ENCODE measurements at places on chromosomes 12 and 14. TPM values are rescaled to one million over a fixed set of nuclear protein-coding genes. Genes with fewer than 3 reads are reported as not detected.

Gene GPD1
- 0.17 TPM for total RNA-seq

DNA sequence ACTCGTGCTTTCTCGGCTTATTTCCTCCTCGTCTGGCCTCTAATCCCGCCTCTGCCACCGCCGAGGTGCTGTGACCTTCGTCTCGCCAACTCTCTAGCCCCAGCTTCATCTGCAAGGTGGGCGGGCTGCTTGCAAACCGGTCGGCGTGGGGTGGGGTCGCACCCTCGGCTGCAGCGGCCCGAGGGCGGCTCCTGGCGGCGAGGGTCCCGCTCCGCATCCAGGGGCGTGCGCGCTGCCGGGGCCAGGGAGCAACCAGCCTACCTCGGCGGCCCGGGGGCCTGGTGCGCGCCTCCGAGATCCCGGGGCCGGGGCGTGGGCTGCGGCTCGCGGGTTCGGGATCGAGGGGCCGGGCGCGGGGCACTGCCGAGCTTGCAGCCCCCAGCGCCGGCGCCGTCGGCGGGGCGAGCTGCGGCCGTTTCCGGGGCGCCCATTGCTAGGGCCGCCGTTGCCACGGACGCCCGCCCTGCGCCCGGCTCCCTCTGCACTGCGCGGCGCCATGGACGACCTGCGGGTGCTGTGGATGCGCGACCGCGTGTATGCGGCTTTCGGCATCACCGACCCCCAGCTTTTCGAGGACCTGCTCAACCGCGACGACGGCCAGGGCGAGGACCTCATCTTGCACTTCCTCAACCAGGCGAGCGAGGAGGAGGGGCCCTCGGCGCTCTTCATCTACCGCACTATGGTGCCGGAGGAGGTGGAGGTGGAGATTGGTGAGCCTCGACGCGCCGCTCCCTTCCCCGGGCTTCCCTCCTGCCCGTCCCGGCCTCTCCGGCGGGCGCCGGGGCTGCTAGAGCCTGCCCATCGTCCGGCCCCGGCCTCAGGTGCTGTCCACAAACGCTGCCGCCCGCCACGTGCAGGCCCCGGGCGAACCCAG lies at the start of gene DNAH10:
DNAH10 (plus strand) TSS at position 461 of the 874 bp plus-strand sequence; CDS start at position 497, 36 bp downstream.
- H3K4me3 ChIP-seq = peak within 1 kb of the TSS; percentile 45
- peaks cover 16% of the 10 kb centered on the region for H3K4me1 ChIP-seq
- no peaks in the 10 kb centered on the region for H3K36me3 ChIP-seq
- no peak within 1 kb of the TSS for H3K27ac ChIP-seq

Gene OR4Q3
- total RNA-seq = not detected

DNA sequence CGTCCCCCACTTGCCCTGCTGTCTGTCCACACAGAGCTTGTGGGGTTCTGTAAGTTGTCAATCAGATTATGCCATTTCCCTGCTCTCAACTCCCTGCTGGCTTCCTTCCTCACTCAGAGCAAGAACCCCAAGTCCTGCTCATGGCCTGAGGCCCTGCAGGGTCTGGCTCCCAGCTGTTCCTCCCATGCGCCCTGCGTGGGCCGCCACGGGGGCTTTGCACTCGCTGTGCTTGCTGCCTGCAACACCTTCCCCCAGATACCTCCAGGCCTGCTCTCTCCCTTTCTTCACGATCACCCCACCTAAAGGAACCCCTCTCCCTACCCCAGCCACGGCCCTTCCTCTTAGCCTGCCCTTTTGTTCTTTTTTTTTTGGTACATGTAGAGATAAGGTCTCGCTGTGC lies 234.6 kb downstream of the AACS start:
- H3K4me1 ChIP-seq = no peaks in the 10 kb centered on the region
- H3K36me3 ChIP-seq = no peaks in the 10 kb centered on the region
- DNase-seq = no peak
- H3K4me3 ChIP-seq = no peak overlapping the region

GRCh38 chr14:81385886-81386285 lies 14.2 kb downstream of the STON2 start:
- no peaks in the 10 kb centered on the region for H3K36me3 ChIP-seq
- no peak overlapping the region for H3K27ac ChIP-seq
- H3K4me3 ChIP-seq = no peak overlapping the region
- H3K4me1 ChIP-seq = no peaks in the 10 kb centered on the region
- H3K27me3 ChIP-seq = no peaks in the 10 kb centered on the region

- H3K27ac ChIP-seq = no peak overlapping the region
These were observed 198.4 kb downstream of the KLHL28 start for GRCh38 chr14:44763356-44763755.

GRCh38 chr14:92348154-92348553 lies 25.2 kb downstream of the SLC24A4 start:
- no peak overlapping the region for H3K4me3 ChIP-seq
- no peak overlapping the region for H3K27ac ChIP-seq
- no peaks in the 10 kb centered on the region for H3K27me3 ChIP-seq
- no peaks in the 10 kb centered on the region for H3K36me3 ChIP-seq
- no peak for DNase-seq
- H3K4me1 ChIP-seq = no peaks in the 10 kb centered on the region

- no peaks in the 10 kb centered on the region for H3K27me3 ChIP-seq
- H3K4me1 ChIP-seq = no peaks in the 10 kb centered on the region
- peak overlapping the region; percentile 30 for H3K4me3 ChIP-seq
- no peak for DNase-seq
- H3K27ac ChIP-seq = no peak overlapping the region
These were observed 27.9 kb upstream of the EID3 start for GRCh38 chr12:104275689-104276088.

DNA sequence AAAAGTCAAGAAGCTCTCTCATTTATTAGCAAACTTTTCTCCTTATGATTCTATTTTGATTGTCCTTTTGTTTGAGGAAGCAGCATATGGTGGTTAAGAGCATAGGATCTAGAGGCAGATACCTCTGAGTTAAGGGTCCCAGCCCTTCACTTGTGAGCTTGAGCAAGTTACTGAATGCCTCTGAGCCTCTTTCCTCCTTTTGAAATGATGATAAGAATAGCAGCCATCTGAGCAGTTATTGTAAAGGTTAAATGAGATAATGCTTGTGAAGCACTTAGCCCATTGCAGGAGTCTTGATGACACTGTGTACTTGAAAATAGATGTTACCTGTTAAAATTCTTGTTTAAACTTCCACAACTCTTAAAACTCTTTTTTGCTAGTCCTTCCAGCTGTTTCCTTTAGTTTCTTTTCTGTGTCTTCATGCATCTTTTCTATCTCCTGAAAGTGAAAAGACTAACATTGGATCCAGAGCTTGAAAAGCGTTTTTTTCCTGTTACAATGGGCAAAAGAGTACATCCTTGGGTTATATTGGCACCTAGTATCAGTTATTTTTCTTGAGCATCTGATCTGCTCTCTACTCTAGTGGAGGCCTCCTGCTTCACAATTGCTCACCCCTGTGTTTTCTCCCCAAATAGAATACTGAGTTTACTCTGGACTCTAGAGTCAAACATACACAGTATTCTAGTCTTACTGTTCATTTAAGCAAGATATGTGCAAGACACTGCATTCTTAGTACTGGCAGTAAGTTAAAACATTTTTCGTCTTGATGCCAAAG lies 3.1 kb downstream of the HIF1A start:
- H3K4me1 ChIP-seq = peaks cover 72% of the 10 kb centered on the region
- DNase-seq = no peak
- H3K27ac ChIP-seq = peak overlapping the region; percentile 13
- H3K4me3 ChIP-seq = peak overlapping the region; percentile 86

DNA sequence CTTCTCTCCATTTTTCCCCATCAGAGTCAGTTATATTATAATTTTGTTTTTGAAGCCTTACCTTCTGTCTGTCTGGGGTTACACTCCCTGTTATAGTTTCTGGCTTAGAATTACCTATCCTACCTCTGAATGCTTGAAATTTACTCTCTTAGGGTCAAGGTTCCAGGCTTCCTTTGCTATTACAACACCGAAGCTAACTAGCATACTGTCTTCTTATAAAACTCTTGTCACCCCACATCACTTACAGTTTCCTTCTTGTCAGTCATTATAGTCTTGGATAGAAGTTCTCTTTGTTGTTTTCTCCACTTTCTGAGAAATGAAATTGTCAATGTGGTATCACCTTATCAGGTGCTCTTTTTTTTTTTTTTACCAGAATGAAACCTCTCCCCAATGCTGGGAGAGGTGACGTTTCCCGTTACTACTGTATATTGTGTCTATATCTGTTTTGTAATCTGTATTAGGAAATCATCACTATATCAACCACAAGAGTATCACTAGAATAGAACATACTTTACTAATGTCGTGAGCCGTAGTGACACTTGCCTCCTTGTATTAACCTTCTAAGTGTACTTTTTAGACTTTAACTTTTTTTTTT lies 69.2 kb upstream of the PSMA6 start:
- H3K27me3 ChIP-seq = no peaks in the 10 kb centered on the region
- no peak overlapping the region for H3K4me3 ChIP-seq
- H3K27ac ChIP-seq = peak overlapping the region; percentile 5

Measured in esophagus muscularis mucosa (tissue), 4 donors.